ENCODE measurements at places on chromosomes 4 and X.

DNA sequence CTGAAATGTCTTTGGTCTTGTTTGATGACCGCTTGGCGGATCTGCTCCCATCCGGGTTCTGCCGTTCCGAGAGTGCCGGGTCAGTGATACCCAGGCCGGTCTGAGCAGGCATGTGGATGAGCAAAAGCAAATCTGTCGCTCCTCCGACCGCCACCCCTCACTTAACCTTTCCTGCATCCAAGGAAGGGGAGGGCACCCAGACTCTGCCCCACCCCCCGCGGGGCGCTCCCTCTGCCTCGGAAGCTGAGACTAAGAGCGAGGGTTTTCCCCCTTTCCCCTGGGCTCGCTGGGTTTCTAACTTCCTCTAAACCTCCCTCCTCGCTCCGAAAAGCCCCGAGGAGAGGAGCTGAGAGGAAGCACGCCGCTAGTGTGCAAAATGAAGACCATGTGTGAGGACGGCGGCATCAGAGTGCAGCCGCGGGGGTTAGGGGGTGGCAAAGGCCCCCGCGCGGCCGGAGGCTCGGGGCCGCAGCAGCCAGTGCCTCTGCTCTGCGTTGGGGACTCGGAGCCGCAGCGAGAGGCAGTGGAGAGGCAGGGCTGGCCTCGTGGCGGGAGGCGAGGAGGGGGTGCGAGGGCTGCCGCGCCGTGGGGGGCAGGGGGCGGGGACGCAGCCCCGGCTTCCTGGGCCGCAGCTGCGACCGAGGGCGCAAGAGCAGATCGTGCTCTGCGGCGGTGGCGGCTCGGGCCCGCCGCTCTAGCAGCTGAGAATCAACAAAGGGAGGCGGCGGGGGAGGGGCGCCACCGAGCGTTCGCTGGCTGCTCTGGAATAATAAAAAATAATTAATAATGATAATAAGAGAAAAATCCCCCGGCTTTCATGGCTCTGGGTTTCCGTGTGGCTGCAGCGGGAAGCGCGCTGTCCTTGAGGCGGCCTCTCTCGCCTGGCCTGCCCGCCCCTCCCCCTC is 55.8 kb upstream of the BCOR start:
- peak; percentile 68 for DNase-seq

DNA sequence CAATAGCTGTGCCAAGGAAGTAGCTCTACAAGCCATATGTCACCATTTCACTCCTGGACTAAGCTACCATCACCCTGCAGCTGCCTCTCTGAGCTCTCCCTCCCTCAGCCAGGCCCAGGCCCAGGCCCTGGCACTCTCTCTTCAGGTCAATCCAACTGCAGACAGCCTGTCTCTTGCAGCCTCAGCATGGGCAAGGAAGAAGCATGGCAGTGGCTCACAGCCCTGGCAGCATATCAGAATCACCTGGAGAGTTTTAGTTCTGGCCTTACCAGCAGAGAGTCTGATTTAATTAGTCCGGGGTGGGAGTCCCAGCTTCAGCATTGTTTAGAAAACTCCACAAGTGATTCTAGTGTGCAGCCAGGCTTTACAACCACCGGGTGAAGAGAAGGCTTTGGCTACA is 31.5 kb downstream of the NALF2 start:
- DNase-seq: no peak

GRCh38 chr4:184476695-184477094 is 2.3 kb upstream of the IRF2 start:
- DNase-seq: no peak

DNA sequence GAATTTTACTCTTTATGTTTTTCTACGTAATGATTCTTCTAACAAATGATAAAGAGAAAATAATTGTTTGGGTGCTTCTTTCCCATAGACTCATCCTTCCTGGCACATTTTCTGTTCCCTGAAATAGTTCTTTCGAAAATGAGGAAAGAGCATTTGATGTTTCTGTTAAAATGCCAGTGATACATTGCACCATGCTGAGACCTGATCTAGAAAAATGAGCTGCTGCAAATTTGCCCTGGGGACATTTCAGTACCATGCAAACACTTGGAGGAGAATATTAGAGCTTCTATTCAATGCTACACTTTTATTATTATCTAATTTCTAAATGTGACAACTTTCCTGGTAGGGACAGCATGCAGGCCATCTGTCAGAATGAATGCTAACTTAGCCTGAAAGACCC is 83.3 kb downstream of the C4orf33 start:
- DNase-seq: no peak

DNA sequence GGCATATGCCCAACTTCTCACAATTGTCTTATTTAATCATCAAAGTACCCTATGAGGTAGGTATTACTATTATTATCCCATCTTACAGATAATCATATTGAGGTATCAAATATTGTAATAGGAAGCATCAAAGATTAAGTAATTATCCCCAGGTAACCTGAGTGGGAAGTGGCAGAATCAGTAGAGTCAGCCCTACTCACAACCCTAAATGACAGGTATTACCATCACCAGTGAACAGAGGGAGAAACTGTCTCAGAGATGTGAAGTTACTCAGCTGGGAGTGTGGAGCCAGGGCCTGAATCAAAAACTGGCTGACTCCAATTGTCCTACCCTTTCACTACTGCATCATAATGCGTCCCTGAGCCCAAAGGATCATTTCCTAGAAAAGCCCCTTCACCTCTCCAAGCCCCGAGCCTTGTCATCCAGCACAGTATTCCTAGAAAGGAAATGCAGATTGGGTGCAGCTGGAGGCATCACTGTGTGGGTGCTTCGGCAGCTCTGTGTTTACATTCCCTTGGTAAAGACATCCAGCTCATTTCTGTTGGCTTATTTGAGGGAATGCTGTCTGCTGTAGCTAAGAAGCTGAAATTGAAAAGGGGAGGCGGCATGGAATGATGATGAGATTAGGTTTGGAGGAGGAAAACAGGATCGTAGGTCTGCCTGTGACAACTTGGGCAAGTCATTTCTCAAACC is 72.8 kb downstream of the DHX15 start:
- DNase-seq: no peak

- DNase-seq: no peak
Measured at GRCh38 chrX:2397229-2398063, 103.3 kb downstream of the DHRSX start.

DNA sequence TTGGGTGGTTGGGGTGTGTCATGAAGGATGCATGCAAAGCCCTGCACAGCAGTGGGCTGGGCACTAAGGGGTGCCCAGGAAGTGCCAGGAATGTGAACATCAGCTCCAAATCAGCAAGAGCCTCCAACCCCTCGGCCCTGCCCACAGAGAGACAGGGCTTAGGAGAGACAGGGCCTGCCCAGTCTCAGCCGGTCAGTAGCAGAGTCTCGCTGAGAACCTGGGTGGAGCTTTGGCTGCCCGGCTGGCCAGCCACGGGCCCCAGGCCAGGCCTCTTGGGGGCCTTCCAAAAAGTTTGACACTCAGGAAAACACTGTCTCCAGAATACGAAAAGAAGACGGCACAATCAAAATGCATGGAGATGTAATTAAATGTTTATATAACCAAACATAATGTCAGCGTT is 4.3 kb upstream of the MXD4 start:
- no peak for DNase-seq

- no peak for DNase-seq
Measured at GRCh38 chrX:54067766-54068165, 23.5 kb upstream of the PHF8 start.
